Heart right ventricle (tissue), 16 donors: ENCODE measurements at places on chromosomes 11 and 22.

GRCh38 chr11:31995032-31995431, 95.8 kb upstream of the RCN1 start:
- H3K27ac ChIP-seq = no peak overlapping the region
- DNase-seq = no peak
- H3K4me1 ChIP-seq = no peaks in the 10 kb centered on the region
- peaks cover 40% of the 10 kb centered on the region for H3K27me3 ChIP-seq

DNA sequence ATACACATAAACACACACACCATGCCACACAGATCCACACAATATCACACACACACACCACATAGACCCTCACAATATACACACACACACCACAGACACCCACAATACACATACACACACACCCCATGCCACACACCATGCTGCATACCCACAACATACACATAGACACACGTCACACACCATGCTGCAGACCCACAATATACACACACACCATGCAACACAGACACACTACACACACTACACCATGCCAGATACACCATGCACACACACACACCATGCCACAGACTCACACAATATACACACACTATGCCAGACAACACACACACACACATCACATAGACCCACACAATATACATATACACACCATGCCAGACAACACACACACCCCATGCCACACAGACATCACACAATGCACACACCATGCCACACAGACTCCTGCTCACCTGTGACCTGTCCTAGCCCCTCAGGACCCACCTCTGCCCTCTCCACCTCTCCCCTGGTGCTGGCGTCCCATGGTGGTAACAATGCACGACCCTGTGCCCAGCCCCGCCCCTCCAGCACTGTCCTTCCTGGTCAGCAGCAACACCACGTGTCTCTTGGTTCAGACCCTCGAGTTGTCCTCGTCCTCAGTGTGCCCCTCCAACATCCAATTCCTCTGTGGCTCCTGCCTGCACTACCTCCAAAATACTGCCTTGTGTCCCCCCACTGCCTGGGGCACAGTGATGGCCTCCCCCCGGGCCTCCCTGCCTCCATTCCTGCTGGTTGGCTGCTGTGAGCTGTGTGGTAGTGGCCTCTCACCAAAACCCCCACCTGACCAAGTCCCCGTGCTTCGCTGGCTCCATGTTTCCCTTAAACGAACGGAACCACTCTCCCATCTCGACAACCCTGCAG, 23.7 kb upstream of the RFPL3 start:
- peaks cover 3% of the 10 kb centered on the region for H3K27me3 ChIP-seq
- H3K4me3 ChIP-seq = no peak overlapping the region
- no peak overlapping the region for H3K27ac ChIP-seq
- no peak for DNase-seq

DNA sequence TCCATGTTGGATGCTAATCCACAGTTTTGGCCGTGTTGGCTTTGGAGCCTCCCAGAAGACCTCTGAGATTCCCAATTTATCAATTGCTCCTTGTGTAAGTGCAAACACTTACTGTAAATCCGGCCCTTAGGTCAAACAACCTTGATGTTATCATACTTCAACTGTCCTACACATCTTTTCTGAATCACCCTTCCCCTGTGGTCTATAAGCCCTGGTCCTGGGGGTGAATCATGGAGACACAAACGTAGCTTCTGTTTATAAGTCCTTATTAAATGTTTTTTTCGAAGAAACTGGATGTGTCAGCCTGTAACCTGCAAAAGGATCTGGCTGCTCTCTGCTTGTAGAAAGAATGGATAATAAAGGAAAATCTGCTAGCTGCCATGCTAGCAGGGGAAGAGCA, 1.7 kb upstream of the IL10RA start:
- H3K27me3 ChIP-seq = no peaks in the 10 kb centered on the region
- H3K36me3 ChIP-seq = no peaks in the 10 kb centered on the region
- peaks cover 14% of the 10 kb centered on the region for H3K4me1 ChIP-seq

- no peaks in the 10 kb centered on the region for H3K36me3 ChIP-seq
- DNase-seq = no peak
- no peaks in the 10 kb centered on the region for H3K27me3 ChIP-seq
- H3K27ac ChIP-seq = peak overlapping the region; percentile 22
Observed at GRCh38 chr22:32079130-32080089, 36.3 kb downstream of the SLC5A1 start.
